ENCODE measurements at places on chromosomes 2 and 18.

DNA sequence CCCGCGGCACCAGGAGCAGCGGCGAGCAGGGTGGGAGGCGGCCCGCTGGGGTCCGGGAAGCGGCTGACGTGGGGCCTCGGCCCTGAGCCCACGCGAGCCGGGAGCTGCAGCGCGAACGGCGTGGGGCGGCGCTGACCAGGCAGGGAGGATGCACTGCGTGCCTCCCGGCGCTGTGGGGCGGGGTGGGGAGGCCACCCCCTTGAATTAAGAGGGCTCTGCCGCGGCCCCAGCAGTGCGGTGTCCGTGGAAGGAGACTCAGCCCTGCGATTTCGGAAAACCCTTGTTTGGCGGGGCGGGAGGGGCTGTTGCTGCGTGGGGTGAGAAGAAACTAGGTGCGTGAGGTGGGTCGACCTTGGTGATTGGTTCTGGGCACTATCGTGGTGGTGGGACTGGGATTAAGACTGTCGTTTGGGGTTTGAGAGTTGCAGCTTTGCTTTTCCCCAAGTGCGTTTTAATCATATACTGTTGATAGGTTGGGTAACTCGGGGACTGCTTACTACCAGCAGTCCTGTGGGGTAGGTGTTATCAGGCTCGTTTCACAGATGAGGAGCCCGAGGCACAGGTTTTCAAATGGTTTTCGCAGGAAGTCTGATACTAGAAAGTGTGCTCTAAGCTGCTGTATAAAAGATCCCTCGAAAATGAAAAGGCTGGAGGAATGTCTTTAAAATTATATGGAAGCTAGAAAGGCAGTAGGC is 722 bp downstream of the ACSL3 start:
- DNase-seq: no peak

DNA sequence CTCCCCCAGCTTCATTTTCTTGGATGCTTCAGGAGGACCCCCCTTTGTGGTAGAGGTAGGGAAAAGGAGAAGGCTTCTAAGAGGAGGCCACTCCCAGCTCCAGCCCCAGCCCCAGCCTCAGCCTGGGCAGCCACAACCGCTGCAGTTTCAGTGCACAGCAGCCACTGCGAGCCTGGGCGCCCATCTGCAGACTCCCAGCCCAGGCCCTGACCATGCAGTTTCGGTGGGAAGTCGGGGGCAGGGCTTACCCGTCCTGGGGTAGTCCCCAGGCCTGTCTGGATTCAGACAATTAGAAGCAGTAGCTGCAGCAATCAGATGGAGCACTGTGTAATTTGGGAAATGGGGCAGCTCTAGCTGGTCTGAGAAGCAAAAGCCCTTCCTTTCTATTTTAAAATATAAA is 28.6 kb downstream of the ITM2C start:
- DNase-seq: no peak

DNA sequence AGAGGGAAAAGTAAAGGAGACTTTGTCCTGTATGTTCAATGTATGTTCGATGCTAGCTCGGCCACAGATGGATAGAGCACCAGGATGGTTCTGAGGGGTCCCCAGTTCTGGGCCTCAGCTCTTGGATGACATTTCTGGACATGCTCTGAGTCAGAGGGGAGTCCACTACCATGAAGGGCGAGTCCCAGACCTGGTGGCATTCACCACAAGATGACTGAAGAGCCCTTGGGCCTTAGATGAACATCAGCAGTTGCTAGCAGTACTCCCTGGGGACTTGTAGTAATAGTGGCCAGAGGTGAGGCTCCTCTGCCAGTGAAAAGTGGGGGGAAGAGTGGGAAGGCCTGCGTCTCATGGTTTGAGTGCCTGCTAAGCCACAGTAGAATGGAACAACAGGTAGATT is 109.5 kb downstream of the GRB14 start:
- no peak for DNase-seq

GRCh38 chr2:85878719-85879370 is 9.9 kb downstream of the ST3GAL5 start:
- DNase-seq: no peak

DNA sequence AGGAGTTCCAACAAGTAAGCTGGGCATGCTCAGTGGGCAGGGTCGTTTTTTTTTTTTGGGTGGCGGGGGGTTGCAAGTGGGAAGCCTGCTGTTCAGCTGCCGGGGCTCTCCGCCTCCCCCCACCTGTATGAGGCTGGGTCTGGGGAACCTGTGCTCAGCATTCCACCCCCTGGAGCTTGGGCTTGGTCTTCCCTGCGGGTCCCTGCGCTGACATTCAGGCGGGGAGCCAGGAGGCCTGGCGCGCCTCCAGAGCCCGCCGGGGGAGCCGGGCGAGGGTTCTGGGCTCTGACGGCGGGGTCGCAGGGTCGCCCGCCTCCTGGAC is 822 bp upstream of the GPD2 start:
- DNase-seq: no peak

GRCh38 chr2:43110442-43110871 is 115.9 kb downstream of the ZFP36L2 start:
- peak; percentile 28 for DNase-seq

- DNase-seq: no peak
These were observed 27.6 kb downstream of the SLC40A1 start for GRCh38 chr2:189552991-189553404.

DNA sequence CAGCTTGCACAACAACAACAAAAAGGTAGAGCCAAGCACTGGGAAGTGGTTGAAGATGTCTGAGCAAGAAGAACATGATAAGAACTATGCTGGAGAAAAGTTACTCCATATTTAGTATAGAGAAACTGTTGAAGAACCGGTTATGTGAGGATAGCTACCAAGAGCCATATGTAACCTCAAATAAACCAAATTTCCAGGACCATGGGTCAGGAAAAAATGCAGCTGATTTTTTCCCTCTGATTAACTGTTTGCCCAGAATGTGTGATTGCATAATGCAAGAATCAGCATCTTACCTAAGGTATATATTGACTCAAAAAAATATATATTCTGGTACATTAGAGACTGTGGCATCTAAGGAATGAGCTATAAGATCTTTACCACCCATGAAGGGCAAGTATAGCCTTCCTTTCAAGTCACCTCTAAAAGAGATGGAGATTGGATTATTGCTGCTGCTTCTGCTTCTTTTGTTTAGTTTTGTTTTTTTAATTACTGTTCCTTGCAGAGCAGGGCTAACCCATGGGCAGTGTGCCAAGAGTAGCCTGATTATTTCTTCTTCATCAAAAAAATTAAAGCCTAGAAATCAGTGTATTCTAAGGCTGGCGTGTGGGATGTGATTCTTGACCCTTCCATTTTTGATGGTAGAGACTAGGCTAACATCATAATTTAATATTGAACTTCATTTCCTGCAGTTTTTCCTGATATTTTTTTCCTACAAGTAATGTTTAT is 76.9 kb upstream of the MAP3K20 start:
- DNase-seq: no peak

DNA sequence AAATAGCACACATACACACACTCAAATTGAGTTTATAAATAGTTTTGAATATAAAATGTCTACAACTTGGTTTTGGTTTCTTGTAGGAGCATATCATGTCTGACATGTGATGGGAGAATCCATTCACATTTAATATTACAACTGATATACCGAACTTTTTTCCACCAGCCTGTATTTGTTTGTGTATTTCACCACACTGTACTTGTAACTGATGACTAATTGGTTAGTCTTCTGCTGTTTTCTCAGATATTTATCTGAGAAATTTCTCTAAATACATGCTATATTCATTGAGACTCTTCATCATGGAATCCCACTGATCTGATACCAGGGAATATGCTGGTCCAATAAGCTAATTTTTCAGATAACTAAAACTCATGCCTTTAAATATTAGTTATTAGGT is 56.3 kb upstream of the UBXN4 start:
- DNase-seq: peak; percentile 60

GRCh38 chr2:20424300-20425290 is 22.3 kb upstream of the RHOB start:
- DNase-seq: peak; percentile 85

DNA sequence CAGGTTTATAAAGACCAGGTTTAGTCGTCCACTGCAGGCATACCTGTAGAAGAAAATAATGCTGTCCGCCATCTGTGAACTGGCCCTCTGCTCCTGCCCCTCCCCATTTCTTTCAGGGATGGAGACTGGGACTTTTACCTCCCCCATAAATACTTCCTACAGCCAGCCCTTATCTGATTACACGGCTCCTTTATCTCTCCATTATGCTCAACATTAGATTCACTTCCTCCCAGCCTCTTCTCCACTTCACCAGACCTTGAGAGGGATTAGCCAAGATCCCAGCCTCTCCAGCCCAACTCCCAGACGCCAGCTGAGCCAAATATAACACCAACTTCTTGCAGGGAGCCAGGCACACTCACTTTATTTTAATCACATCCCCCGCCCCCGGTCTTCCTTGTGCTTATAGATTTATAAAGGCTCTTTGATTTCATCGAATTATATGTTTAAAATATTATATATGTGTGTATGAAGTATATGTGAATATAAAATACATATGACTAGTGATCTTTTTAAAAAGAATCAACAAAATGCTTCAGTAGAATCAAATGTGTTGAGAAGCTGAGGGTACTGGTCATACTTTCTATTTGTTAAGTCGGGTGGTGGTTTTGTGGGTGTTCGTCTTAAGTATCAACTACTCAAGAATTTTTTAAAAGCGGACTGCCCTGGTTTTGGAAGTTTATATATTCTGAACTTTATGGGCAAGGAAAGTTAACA is 81.0 kb downstream of the SPRED2 start:
- no peak for DNase-seq

GRCh38 chr2:57947398-57947797 is 99.2 kb upstream of the VRK2 start:
- no peak for DNase-seq

DNA sequence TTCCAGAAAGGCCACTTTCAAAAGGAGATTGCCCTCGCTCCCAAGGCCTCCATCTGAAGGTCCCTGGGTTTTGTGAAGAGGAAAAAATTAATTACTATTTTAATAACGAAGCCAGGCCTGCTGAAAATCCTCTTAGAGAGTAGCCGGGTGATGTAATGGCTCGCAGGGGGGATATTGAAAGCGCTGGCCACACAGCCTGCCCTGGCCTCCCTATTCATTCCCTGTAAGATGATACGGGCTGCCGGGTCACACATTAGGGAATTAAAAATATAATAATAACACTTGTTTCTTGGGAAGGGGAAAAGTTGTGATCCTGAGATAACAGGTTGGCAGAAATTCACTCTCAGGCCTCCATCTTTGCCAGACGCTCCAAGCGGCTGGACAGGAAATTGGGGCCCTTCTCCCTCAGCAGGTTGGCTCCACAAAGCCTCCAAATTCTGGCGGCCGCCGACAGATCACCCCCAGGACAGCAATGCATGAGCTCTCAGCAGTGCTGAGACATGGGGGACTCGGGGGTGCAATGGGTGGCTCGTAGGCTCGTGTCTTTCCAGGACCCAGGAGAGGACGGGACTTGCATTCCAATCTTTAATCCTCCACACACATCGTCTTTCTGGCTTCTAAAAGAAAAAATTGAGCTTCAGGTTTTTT is 299.9 kb upstream of the SALL3 start:
- DNase-seq: no peak

- no peak for DNase-seq
These were observed 469.9 kb upstream of the SMIM21 start for GRCh38 chr18:75897386-75897785.

DNA sequence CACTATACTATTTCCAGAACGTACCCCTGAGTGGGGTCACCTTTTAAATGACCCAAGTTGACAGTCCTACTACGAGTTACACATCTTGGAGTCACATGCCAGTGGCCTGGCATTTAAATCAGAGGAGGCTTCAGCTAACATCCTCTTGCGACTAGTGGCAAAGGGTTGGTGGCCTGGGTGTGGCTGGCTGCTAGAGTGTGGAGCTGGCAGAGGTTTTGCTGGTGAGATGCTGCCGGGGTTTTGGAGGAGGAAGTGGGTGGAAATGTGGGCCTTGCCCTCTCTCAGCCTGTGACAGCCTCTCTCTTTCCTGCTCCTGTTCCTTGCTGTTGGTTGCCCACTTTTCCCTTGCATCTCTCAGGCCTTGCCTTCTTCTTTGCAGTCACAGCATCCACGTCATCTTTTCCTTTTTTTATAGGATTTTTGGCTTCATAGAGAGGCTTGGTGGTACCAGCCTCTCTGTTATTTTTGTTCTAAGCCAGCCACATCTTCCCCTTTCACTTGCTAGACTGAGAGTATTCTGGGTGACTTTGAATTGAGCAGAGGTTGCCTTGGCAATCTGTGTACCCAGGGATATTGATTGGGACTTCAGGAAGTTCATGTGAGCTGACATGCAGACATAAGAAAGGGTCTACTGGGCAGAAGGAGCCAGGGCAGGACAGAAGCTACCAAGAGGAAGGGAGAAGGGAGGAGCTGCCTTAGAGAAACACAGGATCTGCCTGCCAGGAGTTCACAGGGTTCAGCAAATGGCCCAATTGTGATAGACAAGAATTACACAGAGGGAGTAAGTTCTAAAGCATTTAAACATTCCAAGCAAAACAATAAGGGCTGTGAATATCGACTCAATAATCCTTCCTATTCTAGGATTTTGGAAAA is 55.4 kb downstream of the CDC42EP3 start:
- DNase-seq: no peak

GRCh38 chr2:140274891-140275290 is 1494.7 kb upstream of the NXPH2 start:
- no peak for DNase-seq

DNA sequence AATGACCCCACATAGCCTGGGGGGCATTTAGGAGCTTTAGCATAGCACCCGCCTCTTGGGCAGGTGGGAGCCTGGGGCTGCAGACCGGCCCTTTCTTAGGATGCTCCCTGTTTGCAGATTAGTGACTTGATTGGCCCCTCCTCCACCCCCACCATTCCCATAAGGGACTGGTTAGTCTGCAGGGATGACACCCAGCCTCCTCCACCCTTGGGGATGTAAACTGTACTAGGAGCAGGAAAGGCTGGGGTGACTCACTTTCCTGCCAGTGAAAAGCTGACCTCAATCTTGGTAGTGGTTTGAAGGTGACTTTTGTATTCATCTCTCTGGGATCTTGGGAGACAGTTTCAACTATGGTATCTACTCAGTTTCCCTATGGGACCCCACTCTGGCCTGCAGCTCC is 24.2 kb downstream of the CTIF start:
- peak; percentile 80 for DNase-seq

GRCh38 chr18:3651266-3651665 is 201.3 kb downstream of the TGIF1 start:
- no peak for DNase-seq

DNA sequence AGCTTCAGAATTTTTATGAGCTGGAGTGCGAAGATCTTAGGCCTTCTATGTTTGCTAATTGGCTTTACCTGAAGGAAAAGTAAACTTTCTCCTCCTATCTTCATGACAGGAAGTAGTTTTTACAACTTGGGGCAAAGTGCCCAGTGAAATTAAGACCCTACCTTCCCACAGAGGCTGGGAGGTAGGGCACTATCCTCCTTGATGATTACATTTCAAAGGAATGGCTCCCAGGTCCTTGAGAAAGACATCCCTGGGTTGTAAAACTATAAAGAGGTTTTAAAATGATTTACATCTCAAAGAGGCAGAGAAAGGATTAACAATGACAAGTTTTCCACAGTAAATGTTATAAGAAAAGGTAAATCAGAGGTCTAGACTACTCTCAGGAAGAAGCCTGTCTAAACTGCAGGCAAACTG is 155.8 kb downstream of the CDH7 start:
- DNase-seq: no peak

- DNase-seq: no peak
These were observed 172.8 kb upstream of the SPRED2 start for GRCh38 chr2:65605058-65605742.

- no peak for DNase-seq
These were observed 33.2 kb upstream of the RAPGEF4 start for GRCh38 chr2:172702451-172702850.

GRCh38 chr2:114709936-114710850 is 267.8 kb downstream of the DPP10 start:
- no peak for DNase-seq

Measured in HFFc6 (cell line).